Activated naive CD4-positive, alpha-beta T cell (primary cell): ENCODE measurements at places on chromosomes 12 and 14.

GRCh38 chr14:23259426-23259825 lies 21.7 kb downstream of the RNF212B start:
- no peak for DNase-seq

GRCh38 chr14:21543521-21543960 lies 17.4 kb upstream of the SALL2 start:
- DNase-seq = no peak

GRCh38 chr12:66763467-66763866 lies 84.6 kb upstream of the GRIP1 start:
- DNase-seq = no peak

GRCh38 chr12:43169115-43169681 lies 382.8 kb downstream of the ADAMTS20 start:
- DNase-seq = no peak

DNA sequence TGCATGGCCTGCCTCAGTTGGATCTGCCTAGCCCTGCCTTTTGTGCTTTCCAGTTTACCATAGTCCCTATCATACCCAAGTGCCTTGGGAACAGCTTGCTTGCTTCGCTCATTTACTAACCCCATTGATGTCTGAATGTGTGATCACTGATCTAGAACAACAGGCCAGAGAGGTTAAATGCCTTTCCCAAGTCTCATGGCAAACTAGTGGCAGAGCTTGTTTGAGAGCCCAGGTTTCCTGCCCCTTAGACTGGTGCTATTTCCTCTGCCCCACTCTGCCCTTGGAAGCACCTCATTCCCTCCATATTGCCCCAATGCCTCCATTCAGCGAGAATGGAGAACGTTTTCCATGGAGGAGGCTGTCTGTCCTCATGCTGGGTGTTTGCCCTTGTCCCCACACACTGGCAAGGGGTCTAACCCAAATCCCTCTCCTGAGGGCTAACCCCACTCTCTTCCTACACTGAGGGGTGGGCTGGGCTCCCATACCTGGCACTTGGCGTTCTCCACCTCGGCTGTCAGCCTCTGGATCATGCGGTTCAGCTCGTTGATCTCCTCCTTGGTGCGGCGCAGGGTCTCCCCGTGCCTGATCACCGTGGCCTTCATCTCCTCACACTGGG lies 19.8 kb downstream of the KRT7 start:
- DNase-seq = no peak

- DNase-seq = peak; percentile 9
These were observed 58.2 kb downstream of the DICER1 start for GRCh38 chr14:95098984-95099599.
